CD8-positive, alpha-beta memory T cell (primary cell): ENCODE measurements at places on chromosomes 3 and 15.

GRCh38 chr15:65056106-65056505 lies 10.9 kb downstream of the SLC51B start:
- no peaks in the 10 kb centered on the region for H3K27me3 ChIP-seq
- no peaks in the 10 kb centered on the region for H3K4me1 ChIP-seq

- no peak for DNase-seq
- peak overlapping the region; percentile 34 for H3K27ac ChIP-seq
- no peaks in the 10 kb centered on the region for H3K27me3 ChIP-seq
- H3K4me1 ChIP-seq = peaks cover 99% of the 10 kb centered on the region
Measured at GRCh38 chr3:16300307-16300706, 35.3 kb downstream of the OXNAD1 start.

DNA sequence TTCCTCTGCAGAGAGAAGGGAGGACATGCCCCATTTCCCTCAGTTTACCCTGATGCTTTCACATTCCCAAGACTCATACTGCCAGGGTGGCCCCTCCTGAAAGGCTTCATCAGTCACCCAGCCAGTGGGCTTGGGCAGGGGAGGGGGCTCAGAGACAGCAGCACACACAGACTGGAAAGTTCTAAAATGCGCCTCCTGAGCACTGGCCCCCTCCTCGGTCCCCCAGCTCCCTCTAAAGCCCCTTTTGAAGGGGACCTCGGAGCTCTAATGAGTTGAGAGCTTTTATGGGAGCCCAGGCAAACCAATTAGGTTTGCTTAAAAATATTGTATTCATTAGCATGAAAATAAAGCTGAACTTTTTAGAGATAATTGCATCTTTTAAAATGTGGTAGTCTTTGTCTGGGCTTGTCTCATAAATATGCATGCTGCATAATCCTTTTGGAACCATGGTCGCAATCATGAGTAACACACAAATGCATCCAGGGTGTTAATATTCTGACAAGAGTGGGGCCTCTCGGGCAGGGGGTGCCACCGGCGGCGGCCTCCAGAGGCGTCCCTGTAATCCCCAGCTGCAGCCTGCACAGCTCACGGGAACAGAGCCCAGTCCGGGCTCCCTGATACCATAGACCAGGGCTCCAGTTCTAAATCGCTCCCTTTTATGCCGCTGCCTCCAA lies 78.5 kb downstream of the RPLP1 start:
- H3K27ac ChIP-seq = no peak overlapping the region
- no peaks in the 10 kb centered on the region for H3K27me3 ChIP-seq
- H3K4me1 ChIP-seq = no peaks in the 10 kb centered on the region
- no peak for DNase-seq
- H3K36me3 ChIP-seq = no peaks in the 10 kb centered on the region

DNA sequence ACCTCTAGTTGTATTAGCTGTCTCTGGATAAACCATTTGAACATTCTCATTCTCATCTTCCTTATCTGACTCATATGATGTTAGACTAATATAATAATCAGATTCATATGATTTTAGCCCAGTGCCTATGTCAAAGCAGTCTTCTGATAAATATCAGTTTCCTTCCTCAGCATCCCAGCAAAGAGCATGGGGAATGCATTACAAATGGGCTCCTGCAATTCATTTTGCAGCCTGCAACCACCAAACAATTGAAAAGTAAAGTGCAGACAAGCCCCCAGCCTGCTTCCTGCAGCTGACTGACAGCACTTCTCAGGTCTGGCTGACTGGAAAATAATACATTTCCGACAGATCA lies 78.2 kb upstream of the STAC start:
- no peak for DNase-seq
- H3K27ac ChIP-seq = no peak overlapping the region
- H3K36me3 ChIP-seq = no peaks in the 10 kb centered on the region
- no peak overlapping the region for H3K4me3 ChIP-seq

- H3K27me3 ChIP-seq = no peaks in the 10 kb centered on the region
- no peak overlapping the region for H3K27ac ChIP-seq
- no peaks in the 10 kb centered on the region for H3K36me3 ChIP-seq
- H3K4me3 ChIP-seq = no peak overlapping the region
Measured at GRCh38 chr3:37730825-37731224, 130.9 kb upstream of the CTDSPL start.

DNA sequence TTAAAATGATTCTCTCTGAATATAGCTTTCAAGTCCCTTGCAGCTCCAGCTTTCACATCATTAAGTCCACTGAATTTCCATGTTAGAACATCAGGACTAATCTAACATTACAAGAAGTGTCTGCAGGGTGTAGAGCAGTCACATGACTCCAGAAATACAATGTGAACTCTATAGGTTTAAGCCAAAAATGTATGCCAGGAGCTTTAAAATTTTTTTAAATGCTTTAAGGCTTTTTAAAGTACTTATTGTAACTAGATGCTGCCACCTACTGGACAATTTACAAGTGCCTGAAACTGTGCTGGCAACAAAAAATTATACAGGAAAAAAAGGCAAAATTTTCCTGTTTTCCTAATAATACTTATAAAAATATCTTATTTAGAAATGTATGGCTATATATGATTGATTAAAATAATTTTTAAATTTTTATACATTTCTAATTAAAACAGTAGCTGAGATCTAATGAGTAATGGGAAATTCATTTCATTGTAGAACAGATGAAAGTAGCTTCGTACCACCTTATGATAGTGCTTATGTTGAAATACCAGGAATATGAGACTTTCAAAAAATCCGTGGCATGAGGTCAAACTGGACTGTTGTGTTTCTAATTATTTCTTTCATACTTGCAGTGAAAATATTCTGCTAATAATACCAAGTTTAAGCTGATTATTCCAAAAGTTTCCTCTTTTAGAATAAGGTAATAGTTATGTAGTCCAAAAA lies 25.7 kb downstream of the FSIP1 start:
- no peaks in the 10 kb centered on the region for H3K27me3 ChIP-seq
- H3K4me1 ChIP-seq = no peaks in the 10 kb centered on the region
- no peak overlapping the region for H3K4me3 ChIP-seq
- DNase-seq = peak; percentile 32
- H3K27ac ChIP-seq = no peak overlapping the region
- no peaks in the 10 kb centered on the region for H3K36me3 ChIP-seq

- no peak overlapping the region for H3K4me3 ChIP-seq
- DNase-seq = peak; percentile 19
- H3K36me3 ChIP-seq = no peaks in the 10 kb centered on the region
- no peaks in the 10 kb centered on the region for H3K27me3 ChIP-seq
- no peak overlapping the region for H3K27ac ChIP-seq
- H3K4me1 ChIP-seq = no peaks in the 10 kb centered on the region
Measured at GRCh38 chr3:158539414-158540014, 31.5 kb upstream of the MLF1 start.

DNA sequence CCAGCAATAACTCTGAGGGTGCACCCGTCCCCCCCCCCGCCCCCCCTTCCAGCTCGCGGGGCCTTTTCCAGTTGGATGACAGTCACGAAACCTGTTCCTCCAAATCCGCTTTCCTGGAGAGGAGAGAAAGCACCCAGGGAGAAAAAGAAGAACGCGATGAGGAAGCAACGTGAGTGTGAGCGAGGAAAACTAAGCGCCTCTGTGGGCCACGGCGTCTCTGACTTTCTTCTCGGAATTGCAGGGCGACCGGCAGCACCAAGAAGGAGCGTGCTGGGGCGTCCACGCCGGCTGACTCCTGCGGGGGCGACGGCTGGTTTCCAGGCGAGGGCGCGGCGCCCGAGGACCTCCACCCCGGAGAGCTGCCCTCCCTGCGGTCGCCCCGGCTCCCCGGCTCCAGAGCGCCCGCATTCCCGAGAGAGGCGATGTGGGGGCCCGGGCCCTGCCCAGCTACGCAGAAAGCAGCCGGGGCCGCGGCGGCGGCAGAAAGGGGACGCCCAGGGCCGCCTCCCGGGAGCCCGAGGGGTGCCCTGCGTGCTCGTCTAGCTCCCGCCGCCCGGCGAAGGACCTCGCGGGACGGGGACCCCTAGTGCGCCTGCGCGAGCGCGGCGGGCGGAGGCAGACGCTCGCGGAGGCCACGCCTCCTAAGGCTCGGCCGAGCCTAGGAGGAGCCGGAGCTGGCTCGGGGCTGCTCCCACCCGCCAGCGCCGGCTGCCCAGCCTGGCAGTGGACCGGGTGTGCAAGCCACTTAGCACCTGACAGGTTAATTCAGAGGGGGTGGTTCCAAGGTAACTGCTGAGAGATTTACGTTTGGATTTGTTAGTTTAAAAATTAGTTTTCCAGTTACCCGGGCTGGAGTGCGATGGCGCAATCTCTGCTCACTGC lies 15.3 kb upstream of the ADIPOQ start:
- peak overlapping the region; percentile 68 for H3K4me3 ChIP-seq
- H3K4me1 ChIP-seq = peaks cover 23% of the 10 kb centered on the region
- H3K27ac ChIP-seq = no peak overlapping the region
- peaks cover 28% of the 10 kb centered on the region for H3K27me3 ChIP-seq
- no peaks in the 10 kb centered on the region for H3K36me3 ChIP-seq
- peak; percentile 85 for DNase-seq

DNA sequence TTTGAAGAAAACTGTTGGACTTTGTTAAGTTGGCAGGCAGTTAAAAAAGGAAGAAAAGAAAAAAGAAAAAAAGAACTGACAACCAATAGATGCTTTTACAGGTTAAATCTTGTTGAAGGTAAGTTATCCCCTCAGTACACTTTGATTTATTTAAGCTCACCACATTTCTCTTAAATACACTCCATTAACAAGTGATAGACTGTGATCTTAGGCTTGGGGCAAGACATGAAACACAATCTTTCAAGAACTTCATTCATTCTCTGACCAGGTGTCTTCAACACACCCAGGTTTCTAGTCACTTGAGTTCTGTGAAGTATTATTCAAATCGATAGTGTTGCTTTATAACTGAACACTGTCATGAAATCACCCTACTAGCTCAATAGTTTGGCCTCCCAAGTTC lies 751.9 kb downstream of the ROBO1 start:
- no peaks in the 10 kb centered on the region for H3K36me3 ChIP-seq
- no peaks in the 10 kb centered on the region for H3K27me3 ChIP-seq
- H3K4me3 ChIP-seq = no peak overlapping the region
- H3K27ac ChIP-seq = no peak overlapping the region
- no peak for DNase-seq

- no peaks in the 10 kb centered on the region for H3K36me3 ChIP-seq
- no peak overlapping the region for H3K27ac ChIP-seq
Measured at GRCh38 chr15:38090223-38090622, 155.8 kb downstream of the TMCO5A start.

GRCh38 chr15:86328658-86329057 lies 249.0 kb downstream of the AGBL1 start:
- no peak overlapping the region for H3K27ac ChIP-seq
- no peaks in the 10 kb centered on the region for H3K27me3 ChIP-seq
- no peak overlapping the region for H3K4me3 ChIP-seq
- H3K4me1 ChIP-seq = no peaks in the 10 kb centered on the region
- no peaks in the 10 kb centered on the region for H3K36me3 ChIP-seq

- DNase-seq = no peak
- H3K27me3 ChIP-seq = peaks cover under 1% of the 10 kb centered on the region
- H3K27ac ChIP-seq = no peak overlapping the region
- no peaks in the 10 kb centered on the region for H3K36me3 ChIP-seq
- H3K4me3 ChIP-seq = no peak overlapping the region
- H3K4me1 ChIP-seq = no peaks in the 10 kb centered on the region
Measured at GRCh38 chr3:196012941-196013476, 68.9 kb downstream of the TFRC start.

DNA sequence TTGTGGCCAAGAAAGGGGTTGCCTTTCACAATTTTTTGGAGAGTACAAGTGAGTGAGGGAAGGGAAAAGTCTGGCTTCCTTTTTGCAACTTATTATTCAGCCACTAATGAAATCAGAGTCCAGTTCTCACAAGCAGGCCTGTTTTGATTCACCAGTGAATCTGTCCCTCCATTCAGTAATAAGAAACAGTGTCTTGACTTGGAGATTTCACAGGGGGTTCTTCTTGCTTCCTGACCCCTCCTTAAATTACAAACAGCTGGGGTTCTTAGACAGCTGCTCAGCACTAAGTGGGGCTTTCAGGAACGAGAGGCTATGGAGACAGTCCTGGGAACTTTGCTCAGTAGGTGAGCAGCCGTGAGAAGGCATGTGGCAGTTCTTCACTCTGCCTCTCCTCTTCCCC lies 24.5 kb downstream of the SEMA3G start:
- no peaks in the 10 kb centered on the region for H3K27me3 ChIP-seq
- no peak overlapping the region for H3K27ac ChIP-seq
- H3K4me1 ChIP-seq = no peaks in the 10 kb centered on the region
- DNase-seq = no peak

- no peaks in the 10 kb centered on the region for H3K27me3 ChIP-seq
- no peak overlapping the region for H3K4me3 ChIP-seq
- DNase-seq = no peak
- no peaks in the 10 kb centered on the region for H3K36me3 ChIP-seq
- no peaks in the 10 kb centered on the region for H3K4me1 ChIP-seq
Measured at GRCh38 chr15:33320017-33320416, 9.2 kb downstream of the RYR3 start.

DNA sequence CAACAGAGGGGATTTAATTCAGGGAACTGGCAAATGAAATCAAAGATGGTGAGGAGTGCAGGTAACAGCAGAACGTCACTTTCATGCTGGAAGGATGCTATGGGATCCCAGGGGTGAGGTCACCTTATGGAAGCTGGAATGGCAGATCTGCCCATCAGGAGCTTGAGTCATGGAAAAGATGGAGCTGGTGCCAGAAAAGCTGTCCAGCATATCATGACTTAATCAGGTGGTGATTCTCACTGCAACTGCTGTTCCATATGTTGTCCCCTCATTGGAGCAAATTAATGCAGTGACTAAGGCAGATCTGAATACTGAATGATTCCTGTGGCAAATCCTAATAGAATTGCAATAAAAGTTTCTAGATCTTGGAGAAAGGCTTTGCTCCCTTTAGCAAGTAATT lies 38.4 kb downstream of the HHLA2 start:
- no peak for DNase-seq
- no peak overlapping the region for H3K27ac ChIP-seq
- H3K4me1 ChIP-seq = no peaks in the 10 kb centered on the region
- no peaks in the 10 kb centered on the region for H3K36me3 ChIP-seq

DNA sequence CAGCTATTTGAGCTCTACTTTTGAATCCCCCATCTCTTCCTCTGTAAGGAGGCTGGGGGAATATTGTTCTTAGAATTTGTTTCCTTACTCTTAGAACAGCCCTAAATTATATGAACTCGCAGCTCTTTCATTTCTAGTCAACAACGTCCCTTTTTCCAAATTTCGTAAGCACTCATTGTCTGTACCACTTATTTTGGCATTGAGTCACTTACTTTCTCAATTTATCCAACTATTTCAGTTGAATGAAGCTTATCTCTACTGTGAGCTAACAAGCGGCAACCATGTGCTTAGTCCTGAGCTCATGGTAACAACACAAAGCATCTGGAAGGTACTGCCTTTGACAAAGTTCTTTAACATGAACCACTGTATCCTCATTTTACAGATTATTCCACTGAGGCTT lies 191.1 kb downstream of the GREM1 start:
- no peaks in the 10 kb centered on the region for H3K4me1 ChIP-seq
- H3K36me3 ChIP-seq = no peaks in the 10 kb centered on the region
- H3K27me3 ChIP-seq = no peaks in the 10 kb centered on the region
- no peak overlapping the region for H3K4me3 ChIP-seq

- H3K4me1 ChIP-seq = no peaks in the 10 kb centered on the region
- H3K36me3 ChIP-seq = no peaks in the 10 kb centered on the region
- no peak for DNase-seq
- H3K27me3 ChIP-seq = no peaks in the 10 kb centered on the region
Measured at GRCh38 chr3:61858054-61858453, 296.7 kb downstream of the PTPRG start.

- no peak overlapping the region for H3K27ac ChIP-seq
- H3K27me3 ChIP-seq = no peaks in the 10 kb centered on the region
- H3K4me1 ChIP-seq = peaks cover 20% of the 10 kb centered on the region
- H3K36me3 ChIP-seq = no peaks in the 10 kb centered on the region
Measured at GRCh38 chr15:92074646-92075045, 221.1 kb downstream of the SLCO3A1 start.
